ENCODE measurements at places on chromosomes 2 and 18.

DNA sequence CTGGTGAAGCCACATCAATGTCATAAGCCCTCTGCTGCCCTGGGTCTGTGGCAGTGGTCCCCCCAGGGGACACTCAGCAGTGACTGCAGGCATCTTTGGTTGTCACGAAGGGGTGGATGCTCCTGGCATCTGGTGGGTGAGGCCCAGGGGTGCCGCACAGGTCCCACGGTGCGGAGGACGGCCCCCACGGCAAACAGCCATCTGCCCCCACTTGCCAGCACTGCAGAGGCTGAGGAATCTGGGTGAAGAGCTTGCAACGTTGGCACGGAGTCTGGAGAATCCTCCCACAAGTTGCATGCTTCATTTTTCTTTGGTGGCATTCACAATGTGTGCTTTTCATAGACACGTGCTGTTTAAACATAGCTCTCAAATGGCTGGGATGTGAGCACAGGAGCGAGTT is 105.1 kb upstream of the PXDN start:
- no peak for DNase-seq

DNA sequence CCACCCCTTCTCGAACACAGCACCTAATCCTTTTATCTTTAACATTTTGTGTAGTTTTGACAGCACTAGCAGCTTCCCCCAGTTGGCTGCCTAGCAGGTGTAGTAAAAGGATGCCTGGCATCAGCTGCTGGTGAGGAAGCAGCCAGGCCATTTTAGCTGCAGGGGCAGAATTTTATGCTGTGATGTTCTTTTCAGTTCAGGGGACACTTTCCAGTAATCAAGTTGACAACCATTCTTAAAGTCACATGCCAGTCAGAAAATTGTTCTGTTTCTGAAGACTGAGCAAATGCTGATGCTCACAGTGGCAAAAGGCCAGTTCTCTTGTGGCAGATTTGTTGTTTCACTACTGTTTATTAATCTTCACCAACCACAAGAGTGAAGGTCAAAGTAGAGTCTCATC is 570.8 kb downstream of the CCDC85A start:
- DNase-seq: no peak

- no peak for DNase-seq
Observed at GRCh38 chr18:27966881-27967280, 210.0 kb downstream of the CDH2 start.

DNA sequence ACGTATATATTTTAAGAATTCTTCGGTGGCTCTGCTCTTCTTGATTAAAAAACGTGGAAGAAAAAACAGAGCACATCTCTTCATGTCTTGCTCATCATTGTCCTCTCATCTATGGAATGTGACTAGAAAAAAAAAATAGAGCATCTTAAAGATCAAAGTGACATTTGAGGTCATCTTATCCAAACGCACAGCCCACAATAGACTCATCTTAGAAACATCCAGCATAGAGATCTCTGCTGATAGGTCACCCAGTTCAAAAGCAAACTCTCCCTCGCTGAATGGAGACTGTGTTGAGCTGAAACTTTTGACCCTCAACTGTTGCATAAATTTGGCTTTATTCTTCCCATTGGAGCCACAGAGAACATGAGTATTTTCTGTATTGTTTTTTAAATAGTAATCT is 65.2 kb downstream of the CMPK2 start:
- DNase-seq: no peak

GRCh38 chr2:160387558-160388262 is 105.9 kb downstream of the RBMS1 start:
- DNase-seq: peak; percentile 92

DNA sequence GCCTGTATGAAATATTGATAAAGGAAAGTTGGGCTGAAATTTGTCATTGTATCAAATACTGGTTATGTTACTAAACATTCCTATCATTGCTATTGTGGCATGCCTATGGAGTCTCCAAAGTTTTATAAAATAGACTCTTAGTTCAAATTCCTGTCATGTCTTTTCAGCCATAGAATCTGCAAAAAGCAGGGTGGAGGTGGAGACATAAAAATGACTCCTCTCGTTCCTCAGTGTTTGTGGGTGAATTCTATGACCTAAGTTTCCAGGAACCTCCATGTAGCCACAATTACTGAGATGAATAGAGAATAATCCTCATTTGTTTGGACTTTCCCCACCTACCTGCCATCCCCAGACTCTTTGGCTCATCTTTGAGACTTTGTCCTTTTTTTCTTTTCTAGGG is 326.3 kb upstream of the ETAA1 start:
- no peak for DNase-seq

DNA sequence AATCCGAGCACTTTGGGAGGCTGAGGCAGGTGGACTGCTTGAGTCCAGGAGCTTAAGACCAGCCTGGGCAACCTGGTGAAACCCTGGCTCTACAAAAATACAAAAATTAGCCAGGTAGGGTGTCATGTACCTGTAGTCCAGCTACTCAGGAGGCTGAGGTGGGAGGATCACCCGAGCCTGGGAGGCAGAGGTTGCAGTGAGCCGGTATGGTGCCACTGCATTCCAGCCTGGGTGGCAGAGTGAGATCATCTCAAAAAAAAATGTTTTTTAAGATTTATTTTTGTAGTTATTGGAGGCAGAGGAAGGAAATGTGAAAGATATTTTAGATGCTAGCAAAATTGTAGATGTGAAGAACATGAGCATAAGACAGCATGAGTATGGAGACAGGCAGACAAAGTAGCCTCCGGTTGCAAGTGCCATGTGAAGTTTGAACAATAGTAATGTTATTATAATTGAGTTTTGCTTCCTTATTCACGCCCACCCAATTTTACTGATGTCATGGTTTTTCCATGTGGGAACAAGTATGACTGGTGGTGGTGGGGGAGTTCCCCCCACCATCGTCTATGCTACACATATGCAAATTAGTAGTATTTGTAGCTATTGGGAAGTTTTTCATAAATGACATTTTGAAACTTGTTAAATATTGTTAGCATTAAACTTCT is 18.0 kb downstream of the REL start:
- no peak for DNase-seq

GRCh38 chr2:31420936-31421335 is 6.4 kb upstream of the XDH start:
- no peak for DNase-seq

- DNase-seq: peak; percentile 70
Observed at GRCh38 chr18:7177116-7177744, 53.7 kb upstream of the LRRC30 start.

- no peak for DNase-seq
Observed at GRCh38 chr2:142649581-142649980, 227.9 kb upstream of the KYNU start.

- DNase-seq: peak; percentile 22
Observed at GRCh38 chr2:112483042-112483473, 1.1 kb downstream of the TTL start.

DNA sequence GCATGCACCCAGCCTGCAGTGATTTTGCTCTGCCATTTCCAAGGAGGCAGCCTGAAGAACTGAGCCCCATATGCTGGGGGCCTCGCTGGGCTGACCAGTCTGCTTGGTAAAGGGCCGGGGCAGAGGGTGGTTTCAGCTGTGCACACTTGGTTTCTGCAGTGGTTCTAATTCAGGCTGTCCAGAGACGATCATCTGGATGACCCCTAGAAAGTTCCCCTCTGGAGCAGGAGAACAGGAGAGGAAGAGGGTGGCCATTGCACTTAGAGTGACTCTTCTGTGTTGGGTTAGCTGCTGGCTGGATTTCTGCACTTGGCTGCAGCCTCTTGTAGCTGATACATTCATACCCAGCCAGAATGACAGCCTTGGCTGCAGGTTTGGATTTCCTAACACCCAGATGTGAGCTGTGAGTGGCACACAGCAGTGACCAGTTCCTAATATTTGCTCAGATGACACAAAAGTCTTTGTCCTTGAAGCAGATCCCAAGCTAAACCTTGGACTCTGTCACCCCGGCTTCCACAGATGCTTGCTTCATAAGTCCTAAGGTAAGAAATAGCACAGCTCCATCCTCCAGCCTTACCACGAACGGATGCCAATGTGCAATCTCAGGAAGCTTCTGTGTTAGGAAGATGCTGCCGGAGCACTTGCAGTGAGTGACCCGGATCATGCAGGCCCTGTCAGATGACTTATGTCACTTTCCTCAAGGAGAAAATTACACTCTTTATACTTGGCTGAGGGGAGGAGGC is 105.6 kb downstream of the HNRNPLL start:
- DNase-seq: no peak

DNA sequence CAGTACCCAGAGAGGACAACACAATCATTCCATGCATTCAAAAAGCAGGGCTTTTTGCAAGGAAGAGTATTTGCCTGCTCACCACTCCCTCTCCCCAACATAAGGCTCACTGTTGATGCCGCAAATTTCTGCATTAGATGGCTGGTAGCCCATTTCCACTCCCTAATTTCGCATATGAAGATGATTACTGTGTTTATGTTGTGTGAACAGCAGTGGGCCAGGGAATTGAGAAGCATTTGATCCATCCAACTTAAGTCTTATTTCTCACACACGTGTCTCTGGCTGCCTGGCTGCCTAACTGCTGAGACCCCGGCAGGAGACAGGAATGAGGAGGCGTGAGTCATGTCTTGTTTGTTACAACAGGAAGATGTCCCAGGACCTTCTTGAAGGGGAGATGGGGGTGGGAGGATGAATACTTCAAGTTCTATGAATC is 294.1 kb downstream of the ALK start:
- DNase-seq: no peak

DNA sequence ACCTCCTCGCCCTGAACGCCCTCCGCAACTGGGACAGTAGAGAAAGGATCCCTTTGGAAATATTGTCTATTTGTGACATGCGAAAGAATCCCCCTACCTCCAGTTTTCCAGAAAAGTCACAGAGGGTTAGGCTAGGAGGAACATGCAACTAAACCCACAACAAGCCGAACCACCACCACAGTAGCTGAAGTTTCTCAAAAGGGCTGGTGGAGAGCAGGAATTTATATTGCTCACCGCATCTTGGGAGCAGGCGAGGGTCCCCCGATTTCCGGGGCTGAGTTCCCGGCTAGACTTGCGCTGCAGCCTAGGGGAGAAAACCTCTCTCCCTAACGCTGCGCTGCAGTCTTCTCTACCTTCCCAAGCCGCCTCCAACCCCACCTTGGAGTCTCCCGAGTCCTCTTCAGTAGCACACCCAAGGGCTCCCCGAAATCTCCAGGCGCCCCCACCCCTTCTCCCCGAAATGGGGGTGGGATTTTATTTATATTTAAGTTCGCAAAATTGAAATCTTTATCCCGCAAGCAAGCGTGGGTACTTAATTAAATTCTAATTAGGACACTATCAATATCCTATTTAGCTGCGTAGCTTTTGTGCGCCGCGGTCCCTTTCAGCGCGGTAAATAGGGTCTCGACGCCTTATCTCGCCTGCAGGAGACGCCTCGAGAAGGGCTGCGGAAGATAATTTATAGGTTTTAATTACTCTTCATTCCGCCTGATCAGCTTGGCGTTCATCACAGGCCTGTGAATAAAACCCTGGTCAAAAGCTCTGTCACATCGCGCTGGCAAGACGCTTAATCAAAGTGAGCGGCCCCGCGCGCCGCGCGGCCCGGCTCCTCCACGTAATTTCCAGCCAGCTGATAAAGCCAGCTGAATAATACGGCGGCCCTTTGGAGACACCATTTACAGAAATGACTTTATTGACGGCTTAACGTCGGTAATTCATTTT is 2.0 kb upstream of the EN1 start:
- no peak for DNase-seq

GRCh38 chr2:232296776-232297525 is 81.6 kb upstream of the ALPP start:
- DNase-seq: peak; percentile 65

DNA sequence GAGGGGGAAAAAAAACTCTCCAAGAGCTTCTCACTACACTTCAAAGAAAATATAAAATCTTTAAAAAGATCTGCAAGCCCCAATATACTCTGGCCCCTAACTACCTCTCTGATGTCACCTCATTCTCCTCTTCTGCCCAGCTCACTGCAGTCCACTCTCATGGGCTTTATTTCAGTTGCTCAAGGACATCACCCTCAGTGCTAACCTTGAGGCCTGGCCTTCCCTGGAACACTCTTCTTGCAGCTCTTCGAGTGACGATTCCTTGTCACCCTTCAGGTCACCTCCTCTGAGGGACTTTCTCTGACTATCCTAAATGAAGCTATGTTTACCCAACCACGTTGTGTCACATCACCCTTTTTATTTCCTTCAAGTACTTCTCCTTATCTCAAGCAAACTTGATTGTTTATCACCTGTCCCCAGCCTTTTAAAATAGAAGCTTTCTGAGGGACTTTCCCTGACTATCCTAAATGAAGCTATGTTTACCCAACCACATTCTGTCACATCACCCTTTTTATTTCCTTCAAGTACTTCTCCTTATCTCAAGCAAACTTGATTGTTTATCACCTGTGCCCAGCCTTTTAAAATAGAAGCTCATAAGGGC is 10.4 kb downstream of the RTTN start:
- no peak for DNase-seq

- DNase-seq: peak; percentile 86
Observed at GRCh38 chr18:74353169-74353775, 37.6 kb downstream of the C18orf63 start.

DNA sequence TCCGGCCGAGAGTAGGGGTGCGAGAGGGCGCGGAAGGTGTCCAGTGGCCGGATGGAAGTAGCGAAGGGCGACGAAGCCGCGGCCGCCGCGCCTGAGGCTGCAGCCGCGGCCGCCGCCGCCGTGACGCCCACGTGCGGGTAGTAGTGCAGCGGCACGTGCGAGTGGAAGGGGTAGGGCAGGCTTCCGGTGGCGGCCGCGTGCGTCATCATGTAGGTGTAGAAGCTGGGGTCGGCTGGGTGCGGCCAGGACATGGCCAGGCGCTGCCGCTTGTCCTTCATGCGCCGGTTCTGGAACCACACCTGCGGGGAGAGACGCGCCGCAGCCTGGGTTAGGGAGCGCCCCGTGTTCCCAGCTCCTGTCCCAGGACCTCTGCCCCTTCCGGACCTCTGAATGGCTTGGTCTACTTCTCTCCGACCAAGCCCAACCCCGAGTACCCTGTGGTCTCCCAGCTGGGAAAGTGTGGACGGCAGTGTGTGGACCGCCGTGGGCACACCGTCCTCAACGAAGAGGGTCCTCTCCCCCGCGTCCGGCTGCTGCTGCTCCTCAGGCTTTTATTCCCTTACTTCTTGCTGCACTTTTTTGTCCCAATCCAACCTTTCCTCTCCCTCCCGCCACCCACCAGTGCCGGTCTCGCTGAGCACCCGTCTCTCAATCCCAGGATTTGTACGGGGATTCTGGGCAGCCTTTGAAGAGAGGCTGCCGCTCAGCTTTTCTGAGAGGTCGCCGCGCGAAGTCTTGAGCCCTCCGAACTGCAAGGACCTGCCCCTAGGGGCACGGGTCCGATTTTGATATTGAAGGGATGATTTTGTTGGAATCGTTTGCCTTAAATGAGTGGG is 3.0 kb downstream of the EVX2 start:
- DNase-seq: peak; percentile 51

- DNase-seq: no peak
Observed at GRCh38 chr2:207144173-207144785, 21.5 kb downstream of the KLF7 start.

DNA sequence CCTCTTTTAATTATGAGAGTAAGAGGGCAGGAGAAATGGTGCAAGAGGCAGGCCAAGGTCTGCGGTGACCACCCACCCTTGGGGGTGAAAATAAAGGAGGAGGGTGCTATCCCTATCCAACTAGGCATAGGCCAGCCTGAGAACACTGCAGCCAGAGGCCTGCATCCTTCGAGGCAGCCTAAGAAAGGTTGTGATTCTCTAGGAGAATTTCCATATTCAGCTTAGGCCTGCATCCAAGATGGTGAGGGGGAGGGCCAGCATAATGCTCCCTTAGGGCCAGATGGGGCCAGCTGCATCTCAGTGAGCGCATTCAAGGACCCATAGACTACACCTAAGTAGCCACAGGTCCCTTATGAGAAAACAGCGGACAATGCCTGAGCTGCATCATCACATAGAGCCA is 3.5 kb upstream of the UPP2 start:
- DNase-seq: no peak

Measured in lung (tissue), 17 donors.